ENCODE measurements at places on chromosomes 1 and 21. TPM values are rescaled to one million over a fixed set of nuclear protein-coding genes. Genes with fewer than 3 reads are reported as not detected.

The ADORA1 gene
- total RNA-seq, result 4.1 TPM

The PHACTR4 gene
- 43.2 TPM for total RNA-seq

The TTLL10 gene
- not detected for total RNA-seq

The S100A8 gene
- 266 TPM for total RNA-seq

The LCE2B gene
- total RNA-seq, result not detected

The HFM1 gene
- 0.64 TPM for total RNA-seq

The NR5A2 gene
- 8.1 TPM for total RNA-seq

The MLLT11 gene
- total RNA-seq, result 0.72 TPM

The LCE3C gene
- not detected for total RNA-seq

The HSD3B2 gene
- not detected for total RNA-seq

The PLA2G2F gene
- total RNA-seq, result not detected

The CZIB gene
- total RNA-seq, result 58.0 TPM

The UMODL1 gene
- 0.49 TPM for total RNA-seq

The CACNA1S gene
- 0.55 TPM for total RNA-seq

The RAB3B gene
- total RNA-seq, result not detected

The CYP4A11 gene
- not detected for total RNA-seq

The PTPN22 gene
- total RNA-seq, result 12.2 TPM

The MPL gene
- 0.61 TPM for total RNA-seq

The ITGB2 gene
- total RNA-seq, result 370 TPM

The RXFP4 gene
- not detected for total RNA-seq

The MRPL24 gene
- total RNA-seq, result 41.8 TPM

The GCSAML gene
- 2.7 TPM for total RNA-seq
